ENCODE measurements at places on chromosomes 7 and 10.
A peak's percentile ranks its signal among the peaks of the same experiment; 100 is the strongest.

DNA sequence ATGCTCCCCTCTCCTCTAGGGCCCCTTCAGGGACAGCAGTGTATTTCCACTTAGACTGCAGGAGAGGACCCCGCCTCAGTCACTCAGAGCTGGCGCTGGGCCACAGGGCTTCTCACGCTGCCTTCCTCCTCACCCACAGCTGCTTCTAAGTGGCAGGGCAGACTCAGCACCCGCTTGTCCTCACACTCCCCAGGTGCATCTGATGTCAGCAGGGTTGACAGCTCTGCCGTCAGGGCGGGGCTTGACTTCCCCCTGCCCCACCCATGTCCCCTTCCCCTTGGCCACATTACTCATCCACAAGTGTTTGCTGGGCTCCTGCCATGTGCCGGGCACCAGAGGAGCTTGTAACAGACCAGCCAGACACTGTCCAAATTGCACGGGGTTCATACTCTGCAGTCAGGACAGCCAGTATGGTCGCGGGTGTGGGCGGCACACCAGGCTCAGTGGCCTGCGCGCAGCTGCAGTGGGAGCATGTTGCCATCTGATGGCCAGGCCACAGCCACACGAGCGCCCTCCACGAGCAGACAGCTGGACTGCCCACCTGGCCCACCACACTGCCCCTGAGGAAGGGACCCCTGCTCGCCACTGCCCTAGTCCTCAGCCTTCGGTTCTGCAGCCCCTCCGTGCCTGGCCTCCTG, 29.3 kb upstream of the TTYH3 start:
- DNase-seq = no peak

GRCh38 chr7:94418851-94419250, 24.2 kb downstream of the COL1A2 start:
- no peak for DNase-seq

- no peak for DNase-seq
Observed at GRCh38 chr10:121536310-121536913, 61.8 kb downstream of the FGFR2 start.

- no peak for DNase-seq
Observed at GRCh38 chr7:150849204-150849775, 3.0 kb upstream of the AOC1 start.

GRCh38 chr10:109945473-109946177, 22.3 kb upstream of the XPNPEP1 start:
- DNase-seq = no peak

GRCh38 chr10:131576341-131577177, 265.0 kb upstream of the TCERG1L start:
- DNase-seq = no peak

DNA sequence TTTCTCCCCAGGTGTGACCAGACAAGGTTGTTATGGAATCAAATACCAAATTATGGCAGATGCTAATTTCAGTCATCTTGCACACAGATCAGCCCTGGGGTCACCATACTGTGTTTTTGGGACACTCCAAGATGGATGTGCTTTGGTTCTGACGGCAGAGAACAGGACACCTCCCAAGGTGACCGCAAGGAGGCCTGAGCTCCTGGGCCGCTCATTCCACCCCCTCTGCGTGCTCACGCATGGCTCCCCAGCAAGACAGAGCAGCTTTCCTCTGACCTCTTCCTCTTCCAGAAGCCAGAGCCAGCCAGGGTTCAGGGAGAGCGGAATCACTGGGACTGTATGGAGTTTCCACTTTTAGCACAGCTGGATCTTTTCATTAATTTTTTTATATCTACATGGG, 402.8 kb downstream of the DNAJB6 start:
- DNase-seq = no peak

- no peak for DNase-seq
Observed at GRCh38 chr10:85098835-85099521, 770.6 kb downstream of the CCSER2 start.

- no peak for DNase-seq
Observed at GRCh38 chr7:2809903-2810625, 34.0 kb downstream of the GNA12 start.

GRCh38 chr10:62541811-62542210, 167.6 kb downstream of the ZNF365 start:
- no peak for DNase-seq

DNA sequence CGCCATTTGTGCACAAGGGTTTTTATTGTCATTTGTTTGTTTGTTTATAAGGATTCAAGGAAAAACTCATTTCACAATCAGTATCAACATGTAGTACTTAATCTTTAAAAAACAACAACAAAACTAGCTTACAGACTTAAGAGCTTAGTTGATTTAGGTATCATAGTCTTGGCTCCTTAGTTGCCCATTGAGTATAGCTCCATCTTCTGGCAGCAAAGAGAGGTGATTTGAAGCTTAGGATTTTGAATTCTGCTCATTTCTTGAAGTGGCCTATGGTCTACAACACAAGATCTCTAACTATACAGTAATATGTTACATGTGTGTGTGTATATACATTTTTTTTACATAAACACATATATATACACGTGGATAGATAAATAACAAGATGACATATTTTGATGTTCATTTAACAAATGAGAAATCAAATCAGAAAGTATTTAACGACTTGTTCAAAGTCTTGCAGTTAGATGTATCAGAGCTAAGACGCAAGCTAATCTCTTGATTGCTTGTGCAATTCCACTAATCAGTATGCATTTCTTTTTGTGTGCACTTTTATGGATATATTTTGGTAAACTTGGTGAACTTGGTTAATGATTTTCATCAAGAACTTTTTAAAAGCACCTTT, 307.3 kb downstream of the CAMK1D start:
- no peak for DNase-seq

DNA sequence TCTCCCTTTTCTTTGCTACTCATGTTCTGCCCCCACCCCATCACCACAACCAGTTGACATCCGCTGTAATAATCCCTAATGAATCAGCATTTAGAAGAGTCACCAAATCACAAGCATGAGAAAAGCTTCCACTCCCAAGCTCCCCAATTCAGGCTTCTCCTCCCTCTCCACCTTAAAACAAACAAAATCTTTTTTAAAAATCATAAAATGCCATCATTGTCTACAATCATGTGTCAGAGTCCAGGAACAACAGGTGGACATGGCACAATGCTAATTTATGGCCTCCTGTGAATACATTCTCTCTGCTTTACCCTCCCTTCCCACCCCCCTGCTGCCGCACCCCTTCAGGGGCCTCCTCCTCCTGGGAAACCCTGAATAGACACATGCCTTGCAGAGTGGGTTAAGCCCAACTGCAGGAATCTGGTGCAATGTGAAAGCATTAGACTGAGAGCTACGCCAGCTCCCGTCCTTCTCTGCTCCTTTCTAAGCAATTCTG, 3.7 kb downstream of the LRRC4 start:
- DNase-seq = peak; percentile 23

DNA sequence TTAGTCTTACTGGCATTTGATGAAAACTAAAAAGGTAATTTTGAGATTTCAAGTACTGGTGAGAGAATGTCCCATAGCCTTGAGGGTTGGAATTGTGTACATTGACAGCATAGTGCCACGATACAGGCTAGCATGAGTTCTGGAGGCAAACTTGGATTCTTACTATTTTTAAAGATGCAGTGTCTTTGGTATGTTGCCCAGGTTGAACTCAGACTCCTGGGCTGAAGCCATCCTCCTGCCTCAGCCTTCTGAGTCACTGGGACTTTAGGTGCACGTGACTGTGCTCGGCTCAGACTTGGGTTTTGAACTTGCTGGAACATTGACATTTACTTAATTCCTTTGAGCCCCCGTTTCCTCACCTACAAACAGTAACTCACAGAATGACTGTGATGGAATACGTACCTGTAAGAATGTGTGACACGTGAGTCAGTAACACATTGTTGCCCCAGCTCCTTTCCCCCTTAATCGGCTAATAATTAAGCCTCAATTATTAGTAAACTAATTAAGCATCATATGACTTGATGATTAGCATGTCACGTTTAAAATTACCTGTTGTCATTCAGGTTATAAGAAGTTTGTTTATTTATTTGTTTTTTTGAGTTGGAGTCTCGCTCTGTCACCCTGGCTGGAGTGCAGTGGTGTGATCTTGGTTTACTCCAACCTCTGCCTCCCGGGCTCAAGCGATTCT, 10.6 kb downstream of the DNAJB6 start:
- no peak for DNase-seq

DNA sequence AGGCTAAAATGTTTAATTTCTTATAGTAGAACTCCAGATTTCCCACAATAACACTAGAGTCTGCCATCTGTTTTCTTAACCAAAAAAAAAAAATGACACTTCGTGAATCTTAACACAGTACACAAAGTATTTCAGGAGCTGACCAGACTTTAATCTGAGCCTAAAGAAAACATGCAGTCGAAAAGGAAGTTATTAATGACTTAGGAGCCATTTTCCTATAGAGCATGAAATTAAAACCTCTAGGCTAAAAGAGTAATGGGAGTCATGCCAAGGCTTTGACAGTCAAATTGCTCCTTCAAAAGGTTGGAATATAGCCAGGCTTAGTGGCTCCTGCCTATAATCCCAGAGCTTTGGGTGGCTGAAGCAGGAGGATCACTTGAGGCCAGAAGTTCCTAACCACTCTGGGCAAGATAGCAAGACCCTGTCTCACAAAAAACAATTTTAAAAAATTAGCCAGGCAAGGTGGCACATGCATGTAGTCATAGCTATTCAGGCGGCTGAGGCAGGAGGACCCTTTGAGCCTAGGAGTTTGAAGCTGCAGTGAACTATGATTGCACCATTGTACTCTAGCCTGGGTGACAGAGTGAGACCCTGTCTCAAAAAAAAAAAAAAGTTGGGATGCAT, 13.6 kb downstream of the MICU1 start:
- no peak for DNase-seq

DNA sequence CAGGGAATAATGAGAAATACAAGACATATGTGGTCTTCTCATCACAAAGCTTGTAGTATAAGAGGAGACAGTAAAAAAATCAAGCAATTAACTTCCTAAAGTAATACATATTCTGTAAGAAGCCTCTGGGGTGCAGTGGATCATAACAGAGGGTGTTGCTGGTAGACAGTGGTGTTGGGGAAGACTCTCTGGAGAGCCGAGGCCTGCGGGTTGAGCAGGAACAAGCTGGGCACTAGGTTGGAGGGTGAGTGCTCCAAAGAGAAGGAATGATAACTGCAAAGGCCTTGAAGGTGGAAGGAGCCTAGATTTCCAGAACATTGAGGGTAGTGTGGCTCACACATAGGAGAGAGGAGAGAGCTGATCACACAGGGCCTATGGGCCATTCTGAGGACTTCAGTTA, 1.5 kb downstream of the GIMAP4 start:
- DNase-seq = no peak

DNA sequence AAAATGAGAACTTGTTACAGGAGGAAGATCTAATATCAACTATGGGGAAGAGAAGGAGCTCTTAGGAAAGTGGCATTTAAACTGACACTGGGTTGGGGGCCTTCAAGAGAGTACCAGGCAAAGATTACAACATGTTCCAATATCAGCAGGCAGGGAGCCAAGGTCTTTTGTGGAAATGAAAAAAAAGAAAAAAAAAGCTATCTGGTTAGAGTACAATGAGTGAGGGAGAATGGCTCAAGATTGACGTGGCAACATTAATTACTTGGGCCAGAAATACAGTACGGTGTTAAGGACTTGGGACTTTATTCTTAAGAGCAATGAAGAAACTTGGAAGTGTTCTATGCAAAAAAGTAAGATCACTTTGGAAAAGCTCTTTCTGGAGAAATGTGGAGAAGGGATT, 132.3 kb upstream of the CDK1 start:
- no peak for DNase-seq

GRCh38 chr7:79293655-79294142, 159.8 kb downstream of the MAGI2 start:
- DNase-seq = no peak

DNA sequence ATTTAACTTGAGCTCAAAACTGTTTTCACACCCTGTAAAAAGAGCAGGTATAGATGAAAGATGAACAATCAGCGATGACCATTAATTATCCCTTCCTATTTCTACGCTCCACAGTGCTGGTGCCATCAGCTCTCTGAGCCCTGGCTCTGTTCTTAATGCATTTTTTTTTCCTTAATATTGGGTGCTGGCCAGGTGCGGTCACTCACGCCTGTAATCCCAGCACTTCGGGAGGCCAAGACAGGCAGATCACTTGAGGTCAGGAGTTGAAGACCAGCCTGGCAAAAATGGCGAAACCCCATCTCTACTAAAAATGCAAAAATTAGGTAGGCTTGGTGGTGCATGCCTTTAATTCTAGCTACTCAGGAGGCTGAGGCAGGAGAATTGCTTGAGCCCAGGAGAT, 4.2 kb downstream of the STEAP4 start:
- DNase-seq = no peak

DNA sequence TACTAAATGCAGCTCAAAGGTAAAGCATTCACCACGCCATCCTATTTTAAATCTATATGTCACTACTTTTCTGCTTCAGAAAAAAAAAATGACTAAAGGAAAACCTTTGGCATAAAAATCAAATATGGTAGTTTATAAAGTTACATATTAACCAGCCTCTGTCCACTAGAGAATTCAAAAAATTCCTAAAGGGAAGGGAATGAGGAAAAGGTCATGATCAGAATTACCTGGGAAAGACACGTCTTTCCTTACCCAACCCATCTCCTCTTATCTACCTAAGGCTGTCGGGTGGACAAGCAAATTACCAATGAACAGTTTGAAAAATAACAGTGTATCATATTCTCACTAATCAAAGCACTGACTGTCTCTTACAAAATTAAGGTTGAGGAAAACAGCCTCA, 100.7 kb upstream of the TMEM106B start:
- no peak for DNase-seq

GRCh38 chr10:35352512-35352911, 16.2 kb downstream of the CCNY start:
- DNase-seq = no peak

DNA sequence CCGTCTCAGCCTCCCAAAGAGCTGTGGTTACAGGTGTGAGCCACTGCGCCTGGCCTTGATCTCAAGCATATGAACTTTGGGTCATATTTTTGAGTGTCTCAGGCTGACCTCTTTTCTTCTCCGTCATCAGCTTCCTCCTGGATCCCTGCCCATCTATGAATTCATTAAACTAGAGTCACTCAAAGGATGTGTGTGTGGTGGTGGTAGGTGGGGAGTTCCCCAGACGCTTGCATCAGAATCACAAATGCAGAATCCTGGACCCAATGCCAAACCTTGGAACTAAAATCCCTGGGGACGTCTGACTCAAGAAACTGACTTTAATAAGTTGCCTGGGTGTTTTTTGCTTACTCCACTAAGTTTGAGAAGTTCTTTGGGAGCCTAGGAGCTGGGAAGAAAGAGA, 6.7 kb upstream of the CREB5 start:
- DNase-seq = no peak

DNA sequence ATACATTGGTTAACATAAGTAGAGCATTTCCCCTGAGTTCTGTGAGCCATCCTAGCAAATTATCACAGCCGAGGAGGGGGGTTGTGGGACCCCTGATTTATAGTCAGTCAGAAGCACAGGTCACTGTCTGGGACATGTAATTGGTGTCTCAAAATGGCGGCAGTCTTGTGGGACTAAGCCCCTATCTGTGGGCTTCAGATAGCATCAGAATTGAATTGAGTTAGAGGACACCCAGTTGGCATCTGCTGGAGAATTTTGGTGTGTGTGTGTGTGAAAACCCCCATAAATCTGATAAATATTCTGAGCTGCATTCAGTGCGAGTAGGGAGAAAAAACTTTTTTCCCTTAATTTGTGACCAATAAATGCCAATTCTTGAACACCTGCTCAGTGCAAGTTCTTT, 6.5 kb upstream of the TET1 start:
- DNase-seq = no peak
